GF-D8 (cell line): ENCODE measurements at places on chromosomes 3 and 15.
A peak's percentile ranks its signal among the peaks of the same experiment; 100 is the strongest.

GRCh38 chr3:186882881-186883685 lies 40.6 kb downstream of the ADIPOQ start:
- no peak for DNase-seq

GRCh38 chr3:125125821-125126245 lies 70.0 kb upstream of the HEG1 start:
- DNase-seq, result peak; percentile 79

DNA sequence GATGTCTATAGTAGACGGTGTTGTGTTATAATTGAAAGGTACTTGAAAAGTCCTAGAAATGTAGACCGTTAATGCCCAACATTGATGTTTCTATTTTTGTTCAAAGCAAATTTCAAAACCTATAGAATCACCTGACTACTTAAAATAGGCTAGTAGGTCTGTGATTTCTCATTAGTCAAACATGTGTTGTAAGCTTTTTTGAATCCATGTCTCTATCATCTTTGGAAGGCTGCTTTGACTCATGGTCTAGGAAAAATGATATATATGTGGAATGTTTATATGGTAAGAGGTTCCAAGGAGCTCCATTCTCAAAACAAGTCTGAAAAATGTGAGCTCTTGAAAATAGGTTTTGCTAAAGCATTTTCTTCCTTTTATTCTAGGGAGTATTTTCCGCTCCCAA lies 375.3 kb downstream of the LPP start:
- no peak for DNase-seq

- DNase-seq, result no peak
Observed at GRCh38 chr3:86984271-86984670, 6.7 kb downstream of the VGLL3 start.

GRCh38 chr3:15269091-15269989 lies 63.0 kb downstream of the SH3BP5 start:
- peak; percentile 51 for DNase-seq

- DNase-seq, result peak; percentile 23
Observed at GRCh38 chr15:75061272-75061671, 37.9 kb downstream of the PPCDC start.
